ENCODE measurements at places on chromosomes 7 and 10. TPM values are rescaled to one million over a fixed set of nuclear protein-coding genes. Genes with fewer than 3 reads are reported as not detected.
A peak's percentile ranks its signal among the peaks of the same experiment; 100 is the strongest.

The ASB10 gene
- total RNA-seq = not detected

DNA sequence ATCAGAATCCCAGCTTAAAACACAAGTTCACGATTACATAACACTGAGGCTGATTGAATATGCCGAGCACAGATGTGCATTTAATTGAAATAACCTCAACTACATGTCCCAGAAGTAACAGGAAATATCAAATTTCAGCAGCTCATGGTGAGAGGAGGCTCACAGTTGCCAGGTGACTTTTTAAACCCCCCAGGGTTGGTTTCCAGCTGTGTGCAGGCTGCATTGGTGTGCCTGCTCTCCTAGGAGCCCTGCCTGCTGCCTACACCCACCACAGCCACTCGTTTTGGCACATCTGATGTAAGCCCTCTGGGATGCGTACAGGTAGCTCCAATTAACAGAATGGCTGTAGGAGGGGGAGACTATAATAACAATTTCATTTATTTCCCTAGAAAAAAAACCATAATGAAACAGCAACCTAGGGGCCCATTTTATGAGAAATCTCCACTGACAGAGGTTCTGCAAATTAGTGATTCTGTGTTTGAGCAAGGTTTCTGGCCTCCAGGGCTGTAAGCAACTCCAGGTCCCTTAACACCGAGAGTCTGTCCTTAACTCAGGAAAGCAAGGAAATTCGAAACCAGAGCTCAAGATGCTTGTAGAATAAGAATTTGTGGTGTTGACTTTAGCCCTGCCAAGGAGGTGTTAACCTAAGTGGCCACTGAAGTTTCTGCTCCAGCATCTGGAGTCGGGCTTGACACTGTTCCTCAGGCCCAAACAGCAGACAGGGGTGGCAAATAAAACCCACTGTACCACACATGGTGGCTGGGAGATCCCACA lies 161.9 kb downstream of the BMPER start:
- no peak for DNase-seq

DNA sequence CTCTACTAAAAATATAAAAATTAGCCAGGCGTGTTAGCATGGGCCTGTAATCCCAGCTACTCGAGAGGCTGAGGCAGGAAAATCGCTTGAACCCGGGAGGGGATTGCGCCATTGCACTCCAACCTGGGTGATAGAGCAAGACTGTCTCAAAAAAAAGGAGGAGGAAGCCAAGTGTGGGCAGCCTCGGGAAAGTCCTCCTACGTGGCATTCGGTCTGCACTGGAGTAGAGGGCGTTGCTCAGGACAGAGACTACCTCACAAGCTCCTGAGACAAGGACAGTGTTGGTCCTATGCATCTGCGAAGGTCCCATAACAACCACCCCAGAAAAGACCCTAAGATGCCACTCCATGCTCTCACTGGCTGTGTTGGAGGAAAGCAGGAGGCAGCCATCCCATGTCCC lies 10.0 kb upstream of the SERPINE1 start:
- DNase-seq = no peak

The LZTS2 gene
- 35.6 TPM for total RNA-seq

DNA sequence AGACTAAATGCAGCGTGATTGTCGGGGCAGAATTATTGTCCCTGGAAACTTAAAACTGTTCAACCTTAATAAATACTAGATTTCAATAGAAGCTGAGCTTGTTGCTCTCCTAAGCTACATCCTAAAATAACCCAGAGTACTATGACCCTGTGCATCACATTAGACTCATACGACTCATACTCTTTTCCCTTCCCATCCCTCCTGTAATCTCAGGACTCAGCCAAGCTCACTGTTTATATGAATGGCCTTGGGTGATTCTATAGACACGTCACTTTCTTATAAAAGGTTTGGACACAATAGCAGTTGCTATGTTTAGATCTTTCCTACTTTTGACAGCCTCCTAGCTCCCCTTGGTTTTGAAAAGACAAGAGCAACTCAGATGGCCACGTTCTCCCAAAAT lies 17.2 kb downstream of the TCF7L2 start:
- DNase-seq = no peak

The PTCD1 gene
- total RNA-seq = 4.3 TPM

- peak; percentile 87 for DNase-seq
Measured at GRCh38 chr10:11757454-11757820, 15.3 kb downstream of the ECHDC3 start.

DNA sequence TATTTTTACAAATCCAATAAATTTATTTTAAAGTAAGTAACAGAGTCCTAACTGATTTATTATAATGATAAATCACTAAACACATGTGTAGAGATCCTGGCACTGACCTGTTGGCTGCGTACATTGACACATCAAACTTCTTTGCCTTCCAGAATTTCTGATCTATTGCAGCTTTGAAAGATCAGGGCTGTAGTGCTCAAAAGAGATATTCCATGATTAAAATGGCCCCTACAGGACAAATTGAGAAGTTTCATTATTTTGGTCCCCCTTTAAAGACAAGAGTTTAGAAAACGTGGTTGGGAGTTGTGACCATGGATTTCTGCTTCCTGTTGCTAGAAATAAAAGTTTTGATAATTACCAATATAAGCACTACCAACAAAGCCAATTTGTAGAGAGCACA lies 87.7 kb upstream of the PDK4 start:
- DNase-seq = no peak

GRCh38 chr10:5628451-5629302 lies 37.7 kb downstream of the ASB13 start:
- no peak for DNase-seq

The ELN gene
- total RNA-seq = 483 TPM

- DNase-seq = no peak
Measured at GRCh38 chr10:8272794-8273425, 218.4 kb downstream of the GATA3 start.

DNA sequence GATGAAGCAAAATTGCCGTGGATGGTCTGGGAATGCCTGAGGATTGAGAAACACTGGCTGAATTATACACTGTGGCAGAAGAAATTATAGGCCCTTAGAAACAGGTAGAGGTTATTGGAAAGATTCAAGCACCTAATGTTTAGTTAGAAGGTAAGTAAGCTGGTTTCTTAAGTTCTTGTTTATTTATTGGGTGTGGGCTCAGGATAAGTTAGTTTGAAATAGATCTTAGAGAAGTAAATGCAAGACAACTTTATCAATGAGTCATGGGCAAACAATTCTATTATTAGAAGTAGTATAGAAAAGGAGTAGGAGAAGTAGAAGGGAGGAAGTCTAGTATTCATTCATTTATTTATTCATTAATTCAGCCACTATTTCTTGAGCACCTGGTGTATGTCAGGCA lies 96.5 kb downstream of the KAT6B start:
- no peak for DNase-seq

DNA sequence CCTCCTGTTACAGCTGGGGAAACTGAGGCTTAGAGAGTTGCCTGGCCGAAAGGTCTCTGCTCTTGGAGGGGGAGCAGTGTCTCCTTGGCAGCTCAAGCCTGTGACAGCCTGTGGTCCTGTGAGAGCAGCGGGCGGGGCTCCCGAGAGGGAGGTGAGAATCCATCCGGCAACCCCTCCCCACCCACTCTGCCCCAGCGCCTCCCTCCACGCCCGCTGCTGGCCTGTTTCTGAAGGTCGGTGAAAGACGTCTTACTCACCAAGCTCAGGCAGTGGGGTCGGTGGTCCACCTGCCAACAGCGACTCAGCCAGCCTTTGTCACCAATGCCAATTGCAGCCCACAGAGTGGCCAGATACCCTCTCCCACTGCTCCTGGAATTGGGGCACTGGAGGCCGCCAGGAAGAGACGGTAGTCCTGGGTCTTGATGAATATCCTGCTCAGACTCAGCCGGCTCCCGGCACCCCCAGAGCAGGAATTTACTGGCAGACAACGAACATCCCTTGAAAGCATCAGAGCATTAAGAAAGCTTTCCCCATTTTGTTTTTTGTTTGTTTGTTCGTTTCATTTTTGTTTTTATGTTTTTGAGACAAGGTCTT lies 7.4 kb upstream of the TTYH3 start:
- no peak for DNase-seq

The CHAT gene
- not detected for total RNA-seq
